ENCODE measurements at places on chromosomes 1 and 21.

- no peak for DNase-seq
Measured at GRCh38 chr1:102566182-102566581, 542.1 kb downstream of the COL11A1 start.

DNA sequence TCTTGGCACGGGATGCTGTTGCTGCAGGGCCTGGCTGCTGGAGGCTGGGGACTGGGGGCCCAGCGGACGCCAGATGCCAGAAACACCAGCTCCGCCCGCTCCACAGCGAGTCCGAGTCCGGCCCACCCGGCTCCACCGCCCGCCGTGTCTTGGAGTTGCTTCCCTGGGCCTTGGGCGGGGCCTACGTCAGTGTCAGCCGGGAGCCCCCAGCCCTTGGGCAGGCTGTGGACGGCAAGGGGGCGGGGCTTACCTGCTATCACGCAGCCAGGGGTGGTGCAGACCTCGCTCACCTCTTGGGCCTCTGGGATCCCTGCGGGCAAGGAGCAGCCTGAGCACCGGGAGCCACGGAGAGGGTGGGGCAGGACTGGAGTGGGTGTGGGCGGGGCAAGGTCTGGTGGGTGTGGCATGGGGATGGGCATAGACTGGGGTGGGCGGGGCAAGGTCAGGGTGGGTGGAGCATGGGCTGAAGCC, 21.8 kb downstream of the MMEL1 start:
- no peak for DNase-seq

- DNase-seq = peak; percentile 5
Measured at GRCh38 chr1:152185544-152186391, 26.7 kb upstream of the RPTN start.

DNA sequence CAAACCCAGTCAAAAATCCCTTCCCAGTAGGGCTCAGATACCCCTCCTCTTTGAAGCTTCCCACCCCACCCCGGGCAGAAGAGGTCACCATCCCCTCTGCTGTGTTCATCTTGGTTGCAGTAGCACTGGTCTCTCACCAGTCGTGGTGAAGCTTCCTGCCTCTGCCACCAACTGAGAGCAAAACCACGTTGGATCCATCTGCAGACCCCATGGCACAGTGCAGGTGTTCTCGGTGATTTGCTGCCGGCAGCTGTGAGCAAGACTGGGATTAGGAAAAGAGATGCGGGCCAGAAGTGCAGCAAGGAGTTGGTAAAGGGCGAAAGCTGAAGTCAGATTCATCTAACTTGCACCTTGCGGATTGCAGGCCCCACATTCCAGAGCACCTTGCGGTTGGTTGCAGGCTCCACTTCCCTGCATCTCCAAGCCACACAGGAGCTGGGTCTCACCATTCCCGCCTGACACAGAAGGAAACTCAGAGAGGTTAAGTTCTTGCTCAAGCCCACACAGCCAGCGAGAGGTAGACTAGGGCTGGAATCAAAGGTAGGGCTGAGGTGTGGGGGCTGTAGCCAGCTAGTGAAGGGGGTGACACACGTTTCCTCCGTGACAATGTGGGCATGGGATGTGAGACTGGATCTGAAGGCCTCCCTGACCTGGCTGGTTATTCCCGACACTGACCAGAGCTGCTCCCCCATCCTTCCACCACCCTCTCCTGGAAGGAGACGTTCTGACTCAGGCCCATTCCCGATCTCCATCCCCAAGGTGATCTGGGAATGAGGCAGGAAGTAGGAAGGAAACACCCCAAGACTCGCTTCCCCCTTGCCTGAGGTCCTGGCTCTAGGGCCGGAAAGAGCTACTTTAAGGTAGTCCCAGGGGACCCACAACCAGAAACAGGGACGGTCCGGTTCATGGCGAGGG, 3.3 kb upstream of the FAM110D start:
- no peak for DNase-seq

DNA sequence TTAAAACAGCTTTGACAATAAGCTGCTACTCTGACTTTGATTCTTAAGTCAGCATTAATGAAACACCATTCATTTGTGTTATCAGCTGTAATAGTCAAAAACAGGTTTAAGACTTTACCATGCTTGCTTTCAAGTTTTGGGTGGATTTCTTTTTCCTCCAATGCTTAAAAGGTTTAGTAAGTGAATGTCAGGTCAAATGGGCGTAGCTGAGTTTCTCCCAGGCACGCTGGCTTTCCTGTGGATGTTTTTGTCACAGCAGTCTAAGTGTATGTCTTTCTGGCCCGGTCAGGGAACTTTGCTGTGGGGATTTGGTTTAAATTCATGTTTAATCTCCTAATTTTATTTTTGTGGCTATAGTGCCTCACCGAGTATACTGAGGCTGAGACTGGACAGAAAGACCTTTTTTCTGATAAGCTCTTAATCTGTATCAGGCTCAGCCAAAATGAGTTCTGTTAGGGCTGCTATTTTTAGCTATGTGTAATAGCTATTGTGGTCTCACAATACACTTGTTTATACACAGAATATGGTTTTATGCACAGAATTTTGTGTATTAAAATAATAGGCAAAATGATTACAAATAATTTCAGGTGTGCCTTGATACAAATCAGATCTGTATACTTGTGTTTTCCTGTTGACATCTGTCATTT, 292.8 kb downstream of the DISC1 start:
- no peak for DNase-seq
